ENCODE measurements at places on chromosomes 16 and 17.

DNA sequence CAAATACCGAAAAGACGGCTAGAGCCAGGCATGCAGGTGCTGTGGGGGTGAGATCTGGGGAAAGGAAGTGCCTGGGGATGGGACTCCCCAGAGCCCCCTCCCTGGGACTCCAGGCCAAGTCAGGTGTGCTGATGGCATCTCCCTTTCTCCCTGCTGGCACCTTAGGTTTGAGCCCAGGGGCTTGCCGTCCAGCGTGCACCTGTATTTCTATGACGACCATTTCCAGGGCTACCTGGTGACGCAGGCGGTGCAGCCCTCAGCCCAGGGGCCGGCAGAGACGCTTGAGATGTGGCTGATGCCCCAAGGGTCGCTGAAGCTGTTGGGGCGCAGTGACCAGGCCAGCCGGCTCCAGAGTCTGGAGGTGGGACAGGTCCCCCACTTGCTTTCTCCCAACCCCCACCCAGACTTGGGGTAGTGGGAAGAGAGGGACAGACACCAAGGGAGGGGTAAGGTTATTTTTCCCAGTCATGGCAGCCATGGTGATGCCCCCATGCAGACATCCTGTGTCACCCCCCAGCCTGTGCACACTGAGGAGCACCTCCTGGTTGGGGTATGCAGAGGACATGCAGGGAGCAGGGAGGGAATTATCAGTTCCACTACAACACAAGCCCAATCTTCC is 11.1 kb downstream of the XYLT2 start:
- no peak for DNase-seq

GRCh38 chr17:45009676-45010467 is 41.6 kb downstream of the DCAKD start:
- DNase-seq = no peak

- no peak for DNase-seq
Observed at GRCh38 chr16:27291722-27292240, 22.0 kb upstream of the IL4R start.

DNA sequence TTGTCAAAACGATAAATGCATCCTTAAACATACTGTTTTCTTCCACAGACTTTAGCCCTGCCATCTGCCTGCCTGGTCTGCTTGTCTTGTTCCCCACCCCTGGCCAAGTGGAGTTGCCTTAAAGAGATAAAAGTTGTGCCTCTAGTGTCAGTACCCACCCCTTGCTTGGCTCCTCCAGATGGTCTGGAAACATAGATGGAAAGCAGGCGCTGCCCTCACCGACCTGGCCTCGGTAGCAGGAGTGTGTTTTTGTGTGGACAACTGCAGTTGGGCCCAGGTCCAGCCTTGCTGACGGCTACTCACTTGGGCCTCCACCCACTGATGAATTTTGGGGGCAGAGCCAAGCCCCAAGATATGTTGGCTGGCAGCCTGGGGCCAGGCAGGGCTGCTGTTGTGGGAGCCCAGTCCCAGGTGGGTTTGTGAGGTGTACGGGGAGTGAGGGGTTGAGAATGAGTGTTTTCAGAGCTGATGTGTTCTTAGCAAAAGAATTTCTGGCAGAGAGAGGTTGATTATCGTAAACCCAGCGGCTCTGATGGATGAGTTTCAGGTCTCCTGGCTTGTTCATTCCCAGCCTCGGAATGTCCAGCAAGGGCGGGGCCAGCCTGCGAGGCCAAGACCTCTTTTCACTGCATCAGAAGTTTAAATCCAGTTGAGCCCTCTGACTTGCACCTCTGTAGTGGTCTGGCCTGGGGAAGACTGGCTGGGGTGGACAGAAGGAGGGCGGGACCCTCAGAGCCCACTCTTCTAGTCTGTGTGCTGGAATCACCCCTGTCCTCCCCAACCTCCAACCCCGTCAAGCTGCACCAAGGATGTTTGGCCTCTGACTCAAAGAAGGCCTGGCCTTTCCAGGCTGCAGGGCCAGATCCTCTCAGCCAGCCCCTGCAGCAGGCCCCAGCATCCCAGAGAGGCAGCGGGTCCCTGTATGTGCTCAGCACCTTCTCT is 179.7 kb downstream of the RAB11FIP4 start:
- DNase-seq = no peak

DNA sequence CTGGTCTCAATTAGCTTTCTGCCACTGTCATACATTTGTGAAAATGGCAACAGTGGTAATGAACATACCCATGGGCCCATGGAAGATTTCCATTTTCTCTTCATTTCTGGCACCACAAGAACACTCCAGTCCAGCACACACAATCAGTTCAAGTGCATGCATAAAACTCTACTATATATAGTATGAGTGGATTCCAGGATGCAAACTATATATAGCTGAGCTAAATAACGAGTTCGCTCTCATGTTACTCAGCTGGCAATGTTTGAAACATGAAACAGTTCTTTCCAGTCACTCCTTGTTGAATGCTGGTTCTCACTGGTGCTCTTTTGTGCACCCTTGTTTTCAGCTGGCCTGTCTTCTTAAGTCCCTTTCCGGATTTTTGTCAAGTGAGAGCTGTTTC is 75.2 kb upstream of the DHX40 start:
- no peak for DNase-seq

DNA sequence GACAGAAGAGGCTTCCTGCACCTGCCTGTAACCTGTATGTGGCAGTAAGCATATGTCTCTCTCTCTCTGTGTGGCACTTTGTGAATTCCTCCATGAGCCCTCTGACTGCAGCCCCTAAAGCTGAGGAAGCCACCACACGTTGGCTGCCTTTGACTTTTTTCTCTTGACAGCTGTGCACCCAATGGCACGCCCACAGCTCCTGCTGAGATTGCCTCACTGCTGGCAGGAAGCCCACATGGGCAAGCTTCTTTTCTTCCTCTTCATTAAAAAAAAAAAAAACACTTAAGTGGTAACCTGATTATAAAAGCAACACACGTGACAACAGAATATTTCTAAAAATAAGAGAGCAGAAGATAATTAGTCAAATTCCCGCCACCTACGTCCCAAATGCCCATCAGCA is 34.0 kb upstream of the PIRT start:
- DNase-seq = no peak

DNA sequence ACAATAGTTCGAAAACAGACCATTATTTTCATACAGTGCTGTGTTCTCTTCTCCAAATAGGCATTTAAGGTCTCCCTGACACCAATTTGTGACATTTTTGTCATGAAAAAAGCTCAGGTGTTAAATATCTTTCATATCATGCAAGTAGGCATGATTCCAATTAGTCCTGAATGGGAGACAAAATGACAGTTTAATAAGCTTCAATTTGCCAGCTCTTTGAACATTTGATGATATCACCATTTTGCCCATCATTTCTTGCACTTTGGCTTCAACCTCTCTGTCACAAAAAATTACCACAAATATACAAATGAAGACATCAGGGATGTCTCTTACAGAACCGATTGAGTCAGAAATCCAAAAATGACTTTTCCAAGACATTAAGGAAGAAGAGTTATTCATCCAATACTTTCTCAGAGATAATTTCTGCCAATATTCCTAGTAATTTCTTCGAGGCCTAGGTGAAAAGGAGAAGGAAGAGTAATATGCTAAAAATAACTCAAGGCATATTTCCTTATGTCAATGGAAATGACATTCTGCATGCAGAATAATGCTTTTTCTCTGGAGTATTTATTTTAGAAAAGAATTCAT is 298.1 kb downstream of the CEP112 start:
- no peak for DNase-seq

DNA sequence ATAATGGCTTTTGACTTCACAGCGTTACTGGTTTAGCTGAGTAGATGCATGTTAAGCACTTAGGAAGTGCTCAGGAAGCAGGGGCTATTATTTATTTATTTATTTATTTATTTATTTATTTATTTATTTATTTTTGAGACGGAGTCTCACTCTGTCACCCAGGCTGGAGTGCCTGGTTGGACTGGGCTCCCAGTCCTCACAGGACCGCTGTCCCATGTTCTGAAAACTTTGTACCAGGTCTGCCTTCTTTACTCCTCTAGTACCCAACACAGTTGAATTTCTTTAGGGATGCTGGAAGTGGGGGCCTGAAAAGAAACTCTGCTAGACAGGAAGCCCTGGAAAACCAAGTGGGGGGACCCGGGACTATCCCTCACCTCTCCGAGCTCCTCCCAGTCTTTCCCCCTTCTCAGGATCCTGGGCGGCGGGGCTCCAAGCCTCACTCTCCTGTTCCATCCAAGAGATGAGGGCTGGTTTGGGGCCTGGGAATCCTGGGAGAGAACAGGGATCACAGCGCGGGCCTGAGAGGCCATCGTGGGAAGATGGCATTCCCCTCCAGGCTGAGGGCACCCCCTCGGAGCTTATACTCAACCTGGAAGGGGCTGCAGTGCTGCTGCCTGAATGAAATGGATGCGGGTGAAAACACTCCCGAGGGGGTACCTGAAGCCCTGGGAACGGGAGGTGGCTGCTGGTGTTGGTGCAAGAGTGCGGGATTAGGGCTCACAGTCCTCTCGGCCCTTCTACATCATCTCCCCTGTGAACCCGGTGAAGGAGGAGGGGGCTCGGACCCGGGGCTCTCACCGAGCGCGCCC is 674 bp downstream of the ZNF688 start:
- DNase-seq = peak; percentile 24

DNA sequence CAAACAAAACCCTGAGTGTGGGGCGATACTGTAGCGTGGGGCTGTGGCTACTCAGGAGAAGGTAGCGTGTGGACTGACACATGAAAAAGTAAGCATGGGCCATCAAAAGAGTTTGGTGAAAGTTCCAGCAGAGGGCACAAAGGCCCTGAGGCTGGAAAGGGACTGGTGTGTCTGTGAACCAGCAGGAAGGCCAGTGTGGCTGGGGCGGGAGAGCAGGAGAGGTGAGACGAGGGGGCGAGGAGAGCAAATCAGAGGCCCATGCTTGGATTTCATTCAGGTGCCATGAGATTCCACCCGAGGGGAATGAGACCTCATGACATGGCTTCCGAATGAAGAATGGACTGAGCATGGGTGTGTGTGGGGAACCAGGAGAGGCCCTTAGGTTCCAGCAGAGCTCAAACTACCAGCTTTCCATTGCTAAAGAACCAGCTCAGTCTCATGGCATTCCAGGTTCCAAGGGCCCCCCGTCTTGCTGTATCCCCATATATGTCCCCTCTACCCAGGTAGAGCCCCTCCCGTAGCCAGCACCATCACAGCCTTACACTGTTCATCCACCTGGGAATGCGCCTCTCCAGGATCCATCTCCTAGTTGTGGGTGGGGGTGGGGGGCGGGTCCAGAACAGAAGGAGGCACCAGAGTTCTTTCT is 31.1 kb downstream of the TRPV2 start:
- no peak for DNase-seq

- DNase-seq = no peak
Observed at GRCh38 chr17:55458978-55459377, 37.3 kb upstream of the MMD start.

GRCh38 chr16:5033256-5034166 is at the start of gene NAGPA:
TSS of gene NAGPA (minus strand) at chr16:5033935. CDS start at chr16:5033914, 21 bp downstream.
- DNase-seq = peak; percentile 79

GRCh38 chr16:19236561-19237209 is 48.8 kb upstream of the CLEC19A start:
- DNase-seq = no peak

DNA sequence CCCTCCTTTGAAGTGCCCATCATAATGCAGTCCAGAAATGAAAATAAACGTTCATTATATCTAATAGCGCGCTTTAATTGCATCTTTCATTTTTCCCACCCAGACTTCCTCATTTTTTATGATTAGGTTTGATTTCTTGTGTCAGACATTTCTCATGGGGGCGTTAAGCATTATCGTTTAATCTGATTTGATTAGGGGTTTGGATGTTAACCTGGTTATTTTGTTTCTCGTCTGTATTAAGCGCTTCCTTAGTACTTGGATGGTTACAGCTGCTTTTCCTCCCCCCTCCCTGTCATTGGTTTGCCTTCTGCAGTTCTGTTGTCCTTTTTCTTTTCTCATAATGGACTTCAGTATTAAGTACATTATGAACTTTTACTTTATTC is 540 bp downstream of the MFSD11 start:
- no peak for DNase-seq

DNA sequence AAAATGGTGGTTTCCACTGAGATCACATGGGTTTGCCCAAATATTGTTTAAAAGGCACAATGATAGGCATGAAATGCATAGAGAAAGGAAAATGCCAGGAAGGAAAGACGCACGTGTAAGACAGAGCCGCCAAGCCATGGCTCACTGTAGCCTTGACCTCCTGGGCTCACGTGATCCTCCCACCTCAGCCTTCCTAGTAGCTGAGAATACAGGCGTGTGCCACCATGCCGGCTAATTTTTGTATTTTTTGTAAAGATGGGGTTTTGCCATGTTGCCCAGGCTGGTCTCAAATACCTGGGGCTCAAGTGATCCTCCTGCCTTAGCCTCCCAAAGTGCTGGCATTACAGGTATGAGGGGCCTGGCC is 4.0 kb downstream of the BHLHA9 start:
- no peak for DNase-seq

GRCh38 chr16:78365366-78365765 is 265.9 kb downstream of the WWOX start:
- DNase-seq = no peak

DNA sequence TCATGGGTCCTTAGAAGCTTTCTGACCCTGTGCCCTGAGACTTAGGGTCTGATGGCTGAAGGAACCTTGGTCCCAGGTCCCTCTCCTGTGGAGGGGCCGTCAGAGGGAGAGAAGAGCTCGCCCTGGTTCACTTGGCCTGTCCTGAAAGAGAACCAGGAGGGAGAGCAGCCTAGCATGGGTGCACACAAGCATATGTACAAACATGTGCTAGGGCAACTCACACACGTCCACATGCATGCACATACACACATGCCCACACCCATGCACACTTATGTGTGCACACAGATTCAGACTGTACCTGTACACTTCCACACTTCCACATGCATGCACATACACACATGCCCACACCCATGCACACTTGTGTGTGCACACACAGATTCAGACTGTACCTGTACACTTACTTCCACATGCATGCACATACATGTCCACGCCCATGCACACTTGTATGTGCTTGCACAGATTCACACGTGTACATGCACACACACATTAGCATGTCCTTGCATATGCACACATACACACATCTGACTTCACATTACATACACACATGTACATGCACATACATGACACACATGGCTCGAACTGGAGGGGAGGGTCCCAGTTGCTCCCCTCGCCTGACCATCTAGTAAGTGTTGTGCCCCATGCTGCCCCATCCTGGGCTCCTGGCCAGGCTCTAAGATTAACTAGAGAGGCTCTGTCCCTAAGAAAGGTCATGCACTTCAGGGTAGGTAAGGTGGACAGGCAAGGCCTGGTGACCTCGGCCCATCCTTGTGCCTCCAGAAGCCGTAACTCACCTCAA is 122.0 kb downstream of the METRNL start:
- no peak for DNase-seq

GRCh38 chr16:87407511-87408112 is 15.5 kb downstream of the MAP1LC3B start:
- DNase-seq = no peak

GRCh38 chr17:57257195-57257894 is 1.0 kb downstream of the MSI2 start:
- DNase-seq = no peak
